ENCODE measurements at places on chromosomes 12 and 14. TPM values are rescaled to one million over a fixed set of nuclear protein-coding genes. Genes with fewer than 3 reads are reported as not detected.

The NOXRED1 gene
- 0.08 TPM for total RNA-seq

The AHNAK2 gene
- total RNA-seq: 188 TPM

The KRT7 gene
- 6,056 TPM for total RNA-seq

The SH2B3 gene
- total RNA-seq: 4.6 TPM

The PLEKHD1 gene
- total RNA-seq: 0.05 TPM

The TCL1A gene
- total RNA-seq: not detected

The HCAR1 gene
- 0.02 TPM for total RNA-seq

The IL31 gene
- total RNA-seq: not detected

The LYZ gene
- total RNA-seq: not detected

The OAS1 gene
- 34.1 TPM for total RNA-seq

The EML5 gene
- total RNA-seq: 0.32 TPM

The EXOC5 gene
- total RNA-seq: 36.6 TPM

The TM7SF3 gene
- 72.6 TPM for total RNA-seq

The ANO2 gene
- total RNA-seq: 0.21 TPM

The MGAT4C gene
- total RNA-seq: 0.05 TPM

The DLGAP5 gene
- 30.7 TPM for total RNA-seq

The NXPH4 gene
- total RNA-seq: 3.8 TPM

The ST8SIA1 gene
- not detected for total RNA-seq

The TAS2R13 gene
- not detected for total RNA-seq

The KITLG gene
- total RNA-seq: 15.0 TPM

The BEST3 gene
- 0.82 TPM for total RNA-seq

The TMEM233 gene
- total RNA-seq: not detected

The MAP1LC3B2 gene
- 1.2 TPM for total RNA-seq
